NCI-H460 (cell line): ENCODE measurements at places on chromosomes 1 and 21.

- peak; percentile 38 for DNase-seq
Measured at GRCh38 chr1:45359882-45360513, 19.8 kb upstream of the MUTYH start.

DNA sequence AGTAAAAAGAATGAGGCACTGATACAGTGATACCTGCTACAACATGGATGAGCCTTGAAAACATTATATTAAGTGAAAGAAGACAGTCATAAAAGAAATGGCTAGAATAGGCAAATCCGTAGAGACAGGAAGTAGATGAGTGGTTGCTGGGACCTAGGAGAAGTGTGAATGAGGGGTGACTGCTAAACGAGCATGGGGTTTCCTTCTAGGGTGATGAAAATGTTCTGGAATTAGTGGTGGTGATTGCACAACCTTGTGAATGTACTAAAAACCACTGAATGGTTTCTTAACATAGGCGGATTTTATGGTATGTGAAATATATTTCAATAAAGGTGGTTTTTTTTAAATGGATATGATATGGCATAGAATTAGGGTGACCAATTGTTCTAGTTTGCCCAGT is 12.6 kb upstream of the SERINC2 start:
- DNase-seq, result no peak

- DNase-seq, result no peak
Measured at GRCh38 chr1:223221686-223222085, 78.6 kb upstream of the TLR5 start.

DNA sequence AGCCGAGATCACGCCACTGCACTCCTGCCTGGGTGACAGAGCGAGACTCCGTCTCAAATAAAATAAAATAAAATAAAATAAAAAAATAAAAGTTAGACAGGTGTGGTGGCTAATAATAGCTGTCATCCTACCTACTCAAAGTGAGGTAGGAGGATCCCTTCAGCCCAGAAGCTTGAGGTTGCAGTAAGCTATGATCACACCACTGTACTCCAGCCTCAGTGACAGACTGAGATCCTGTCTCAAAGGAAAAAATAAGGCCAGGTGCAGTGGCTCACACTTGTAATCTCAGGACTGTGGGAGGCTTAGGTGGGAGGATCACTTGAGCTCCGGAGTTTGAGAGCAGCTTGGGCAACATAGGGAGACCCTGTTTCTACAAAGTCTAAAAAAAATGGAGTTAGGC is 18.0 kb downstream of the NOL9 start:
- DNase-seq, result no peak

DNA sequence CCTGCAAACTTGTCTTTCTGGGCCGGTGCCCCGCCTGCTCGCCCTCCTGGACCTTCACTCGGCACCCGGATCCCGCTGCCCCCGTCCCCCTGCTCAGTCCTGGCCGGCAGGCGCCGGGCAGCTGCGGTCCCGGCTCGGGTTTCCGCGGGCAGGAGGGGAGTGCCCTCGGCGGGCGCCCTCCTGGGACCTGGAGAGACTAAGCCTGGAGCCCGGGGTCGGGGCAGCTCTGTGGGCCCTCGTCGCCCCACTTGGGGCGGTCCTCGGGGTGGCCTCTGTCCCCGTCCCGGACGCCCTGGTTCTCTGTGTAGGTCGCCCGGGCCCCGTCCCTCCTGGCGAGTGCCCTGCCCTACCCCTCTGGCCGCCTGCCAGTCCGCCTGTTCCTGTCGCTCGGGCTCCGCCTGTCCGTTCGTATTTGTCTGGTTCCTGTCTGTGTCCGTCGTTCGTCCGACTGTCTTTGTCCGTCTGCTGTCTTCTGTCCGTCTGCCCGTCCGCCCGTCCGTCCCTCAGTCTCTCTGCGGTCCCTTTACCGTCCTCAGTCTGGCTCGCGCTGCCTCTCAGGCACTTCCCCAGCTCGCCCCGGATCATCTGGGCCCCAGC is 490 bp downstream of the SERINC2 start:
- peak; percentile 26 for DNase-seq
